ENCODE measurements at places on chromosomes 6 and 20.

GRCh38 chr6:136959471-136959891, 37.4 kb downstream of the SLC35D3 start:
- DNase-seq = no peak

GRCh38 chr6:127120023-127120786, 1.7 kb downstream of the RSPO3 start:
- DNase-seq = no peak

- DNase-seq = no peak
Observed at GRCh38 chr20:31896049-31896448, 25.6 kb downstream of the TTLL9 start.

GRCh38 chr6:158848490-158848895, 29.3 kb upstream of the EZR start:
- DNase-seq = no peak

- DNase-seq = no peak
Observed at GRCh38 chr6:24924580-24925356, 11.0 kb downstream of the RIPOR2 start.

- DNase-seq = no peak
Observed at GRCh38 chr6:74369556-74369993, 673.6 kb downstream of the CD109 start.

GRCh38 chr20:14142964-14143627, 147.8 kb downstream of the MACROD2 start:
- DNase-seq = no peak

GRCh38 chr6:3808759-3809514, 40.2 kb upstream of the FAM50B start:
- no peak for DNase-seq

GRCh38 chr6:148221196-148221979, 121.2 kb upstream of the SASH1 start:
- DNase-seq = no peak

GRCh38 chr6:53492860-53493634, 51.9 kb downstream of the GCLC start:
- peak; percentile 51 for DNase-seq

DNA sequence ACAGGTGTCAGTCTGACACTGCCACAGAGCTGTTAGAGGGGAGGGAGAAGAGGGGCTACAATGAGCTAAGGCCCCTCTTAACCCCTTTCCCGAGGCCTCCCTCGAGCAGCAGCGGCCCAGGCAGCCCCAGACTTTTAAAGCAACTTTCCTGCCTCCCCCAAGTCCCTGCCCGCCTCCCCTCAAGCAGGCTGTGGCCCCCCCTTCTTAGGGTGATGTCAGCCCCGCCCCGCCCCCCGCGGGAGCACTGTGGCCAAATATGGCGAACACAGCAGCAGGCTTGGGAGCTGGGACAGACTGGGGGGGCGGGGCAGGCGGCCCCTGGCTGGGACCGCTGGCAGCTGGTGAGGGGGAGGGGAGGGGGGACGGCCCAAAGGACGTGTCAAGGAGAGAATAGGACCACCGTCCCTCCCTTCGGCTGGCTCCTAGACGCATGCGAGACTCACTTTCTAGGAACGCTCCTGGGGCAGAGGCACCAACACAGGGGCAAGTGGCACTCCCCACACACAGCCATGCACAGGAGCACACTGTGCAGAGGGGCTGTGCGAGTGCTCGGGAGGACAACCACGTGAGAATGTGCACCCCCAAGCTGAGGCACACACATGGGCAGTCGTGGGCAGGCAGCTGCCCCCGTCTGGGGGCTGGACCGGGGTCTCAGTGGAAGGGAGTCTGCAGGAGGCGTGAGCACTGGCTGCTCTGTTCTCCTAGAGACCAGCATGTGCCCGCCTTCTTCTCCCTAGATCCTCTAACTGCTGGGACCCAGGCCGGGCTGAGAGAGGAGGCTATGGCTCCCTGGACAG, 6.7 kb downstream of the TEAD3 start:
- no peak for DNase-seq

- DNase-seq = no peak
Observed at GRCh38 chr6:39530201-39530759, 194.9 kb downstream of the KIF6 start.

DNA sequence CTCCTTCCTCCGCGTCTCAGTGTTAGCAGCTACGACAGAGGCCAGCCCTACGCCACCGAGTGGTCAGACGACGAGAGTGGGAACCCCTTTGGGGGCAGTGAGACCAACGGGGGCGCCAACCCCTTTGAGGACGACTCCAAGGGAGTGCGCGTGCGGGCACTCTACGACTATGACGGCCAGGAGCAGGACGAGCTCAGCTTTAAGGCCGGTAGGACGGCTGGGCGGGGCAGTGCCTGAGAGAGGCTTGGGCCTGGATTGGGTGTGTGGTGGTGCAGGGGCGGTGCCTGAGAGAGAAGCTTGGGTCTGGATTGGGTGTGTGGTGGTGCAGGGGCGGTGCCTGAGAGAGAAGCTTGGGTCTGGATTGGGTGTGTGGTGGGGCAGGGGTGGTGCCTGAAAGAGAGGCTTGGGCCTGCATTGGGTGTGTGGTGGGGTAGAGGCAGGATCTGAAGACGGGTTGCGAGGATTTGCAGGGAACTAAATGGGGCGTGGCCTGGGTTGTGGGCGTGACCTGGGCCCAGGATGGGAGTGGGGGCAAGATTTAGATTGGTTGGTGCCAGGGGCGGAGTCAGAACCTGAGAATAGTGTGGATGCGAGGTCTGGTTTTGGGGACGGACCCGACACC, 24.4 kb downstream of the SPDEF start:
- peak; percentile 24 for DNase-seq

DNA sequence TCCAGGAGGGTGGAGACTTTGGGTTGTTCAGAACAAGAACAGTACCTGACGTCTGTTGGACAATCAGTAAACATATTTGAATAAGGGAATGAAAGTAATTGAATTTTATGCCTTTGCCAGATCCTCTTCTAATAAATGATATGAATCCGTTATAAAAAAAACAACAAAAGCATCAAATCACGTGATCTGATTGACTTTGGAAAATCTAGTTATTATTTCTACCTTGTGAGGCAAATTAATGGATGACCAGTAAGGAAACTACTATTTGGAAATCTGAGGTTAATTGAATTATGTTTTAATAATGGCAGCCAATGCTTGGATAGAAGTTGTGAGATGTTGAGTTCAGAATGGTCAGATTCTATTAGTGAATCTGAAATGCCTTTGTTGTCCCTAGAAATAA, 399.5 kb downstream of the TFAP2B start:
- DNase-seq = no peak

GRCh38 chr6:28355743-28356665, 6.3 kb downstream of the ZKSCAN3 start:
- DNase-seq = peak; percentile 88

- no peak for DNase-seq
Observed at GRCh38 chr20:52601295-52601971, 370.7 kb upstream of the TSHZ2 start.

DNA sequence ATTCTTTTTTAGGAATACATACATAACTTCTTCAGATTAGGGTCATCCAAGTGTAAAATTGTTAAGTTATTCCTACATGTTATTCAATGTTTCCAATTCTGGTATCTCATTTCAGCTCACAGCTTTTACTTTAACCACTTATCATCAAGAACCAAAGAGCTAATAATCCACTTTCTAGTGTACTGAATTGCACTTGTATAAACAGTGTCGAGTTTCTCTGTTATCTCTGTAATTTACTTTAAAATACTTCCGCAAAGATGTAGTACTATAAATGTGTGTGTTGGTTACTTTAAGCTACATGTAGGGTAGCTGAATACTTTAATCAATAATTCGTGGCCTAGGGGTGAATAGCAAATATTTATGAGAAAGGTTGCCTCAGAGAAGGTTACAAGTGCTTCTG, 8.8 kb upstream of the GJA1 start:
- DNase-seq = no peak

DNA sequence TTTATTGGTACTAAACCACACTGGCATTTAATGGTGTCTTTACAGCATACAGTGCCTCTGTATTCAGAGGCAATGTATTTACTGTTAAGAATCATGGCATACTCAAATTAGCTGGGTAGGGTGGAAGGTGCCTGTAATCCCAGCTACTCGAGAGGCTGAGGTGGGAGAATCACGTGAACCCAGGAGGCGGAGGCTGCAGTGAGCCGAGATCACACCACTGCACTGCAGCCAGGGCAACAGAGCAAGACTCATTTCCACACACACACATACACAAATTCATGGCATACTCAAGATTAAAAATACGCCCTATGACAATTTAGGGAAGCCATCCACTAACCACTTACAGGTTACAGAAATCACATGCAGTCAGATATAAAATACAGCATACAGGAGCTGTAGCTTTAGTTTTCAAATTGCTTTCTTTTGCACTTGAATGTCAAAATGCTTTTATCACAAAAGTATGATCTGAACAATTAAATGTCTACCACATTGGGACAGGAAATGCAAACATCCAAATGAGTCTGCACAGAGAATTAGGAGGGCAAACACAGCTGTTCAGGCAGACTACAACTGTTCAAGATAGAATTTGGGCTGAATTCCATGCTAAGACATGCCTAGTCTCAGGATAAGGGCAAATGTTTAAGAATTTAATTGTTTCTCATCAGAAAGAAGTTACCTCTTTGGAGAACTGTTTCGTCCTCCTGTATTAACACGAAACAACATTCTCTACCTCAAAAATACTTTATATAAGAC, 36.4 kb downstream of the CSNK2A1 start:
- no peak for DNase-seq

DNA sequence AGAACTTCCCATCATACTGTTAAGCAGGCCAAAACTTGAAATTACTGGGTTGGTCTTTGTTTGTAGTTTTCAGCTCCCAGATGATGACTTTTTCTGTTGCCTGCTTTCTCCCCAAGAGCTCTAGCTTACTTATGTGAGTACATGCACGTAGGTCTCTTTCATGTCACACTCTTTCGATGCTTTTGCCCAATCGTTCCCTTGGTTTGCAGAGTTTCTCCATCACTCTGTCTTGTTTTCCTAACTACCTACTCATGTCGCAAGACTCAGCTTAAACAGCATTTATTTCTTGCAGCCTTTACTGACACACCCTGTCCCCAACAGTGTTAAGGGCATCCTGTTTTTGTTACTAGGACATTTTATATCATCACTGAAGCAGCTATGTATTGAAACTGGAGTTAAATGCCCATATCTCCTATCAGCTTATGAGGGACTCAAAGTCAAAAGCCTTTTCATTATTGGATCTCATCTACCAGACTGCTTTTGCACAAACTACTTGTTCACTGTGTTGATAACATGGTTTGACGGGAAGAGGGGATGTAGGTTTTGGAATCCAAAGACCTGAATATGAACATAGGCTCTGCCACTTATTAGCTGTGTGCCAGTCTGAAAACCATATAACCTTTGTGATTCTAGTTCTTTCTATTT, 2.9 kb downstream of the ARG1 start:
- DNase-seq = no peak

DNA sequence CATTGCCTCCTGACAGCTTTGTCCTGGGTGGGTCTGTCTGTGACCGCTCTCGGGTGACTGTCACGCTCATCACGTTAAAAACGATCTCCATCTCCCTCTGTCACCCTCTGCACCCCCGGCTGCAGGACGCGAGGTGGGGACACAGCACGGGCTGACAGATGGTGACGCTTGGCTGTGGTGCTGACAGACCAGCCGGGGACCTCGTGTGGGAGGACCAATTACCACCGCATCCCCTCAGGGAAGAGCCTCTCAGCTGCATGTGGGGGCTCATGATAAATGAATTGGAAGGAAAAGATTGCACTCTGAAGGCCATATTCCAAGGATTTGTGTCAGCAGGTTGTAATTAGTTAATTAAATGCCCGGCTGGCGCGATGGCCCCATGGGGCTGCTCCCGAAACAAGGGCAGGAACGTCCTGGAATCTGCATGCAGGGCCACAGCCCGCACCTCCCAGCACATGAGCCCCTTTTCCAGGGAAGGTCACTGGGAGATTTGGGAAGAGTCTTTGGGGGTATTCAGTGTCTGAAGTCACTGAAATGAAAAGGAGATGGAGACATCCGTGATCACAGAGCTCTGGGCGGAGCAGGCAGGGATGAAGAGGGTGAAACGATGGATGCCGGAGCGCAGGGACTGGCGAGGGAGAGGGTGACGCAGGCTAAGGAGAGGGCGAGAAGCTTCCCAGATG, 87.1 kb downstream of the ERMARD start:
- no peak for DNase-seq

DNA sequence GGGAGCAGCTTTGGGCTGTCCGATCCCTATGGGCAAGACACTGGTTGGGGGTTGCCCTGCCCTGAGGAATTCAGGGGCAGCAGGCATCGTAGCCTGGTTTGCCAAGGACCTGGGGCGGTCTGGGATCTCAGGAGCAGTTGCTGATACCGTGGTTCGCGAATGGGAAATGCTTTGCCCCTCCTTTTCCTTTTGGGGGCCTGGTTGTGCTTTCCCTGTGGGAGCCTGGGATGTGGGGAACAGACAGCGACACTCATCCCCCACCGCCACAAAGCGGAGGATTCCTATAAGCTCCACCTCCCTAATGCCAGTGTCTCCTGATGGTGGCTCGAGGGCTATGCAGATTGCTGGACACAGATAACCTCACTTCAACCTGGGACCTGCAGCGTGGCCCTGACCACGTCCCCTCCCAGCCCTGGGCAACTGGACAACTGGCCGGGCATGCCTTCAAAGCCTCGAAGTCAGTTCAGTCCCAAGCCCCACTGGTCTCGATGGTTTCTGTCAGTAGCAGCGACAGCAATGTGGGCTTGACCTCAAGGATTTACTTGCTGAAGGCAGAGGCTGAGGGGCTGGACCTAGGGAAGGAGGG, 3.3 kb downstream of the CEBPB start:
- no peak for DNase-seq

DNA sequence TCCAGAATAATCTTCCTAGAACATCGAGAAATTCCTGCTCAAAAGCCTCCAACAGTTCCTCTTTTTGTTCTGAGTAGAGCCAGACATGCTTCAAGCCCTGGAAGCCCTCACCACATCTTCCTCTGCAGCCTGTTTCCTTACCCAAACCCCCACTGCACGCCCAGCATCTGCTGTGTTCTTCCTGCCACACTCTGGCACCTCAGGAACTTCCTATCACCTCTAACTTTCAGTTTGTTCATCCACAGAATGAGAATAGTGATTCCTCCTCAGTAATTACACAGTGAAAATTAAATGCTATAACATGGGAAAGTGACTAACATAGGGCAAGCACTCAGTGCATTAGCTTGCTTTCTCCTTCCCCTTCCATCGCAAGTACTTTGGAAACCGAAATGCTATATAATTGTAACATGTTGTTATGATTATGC, 26.3 kb downstream of the C6orf89 start:
- peak; percentile 32 for DNase-seq

GRCh38 chr6:85412911-85413430, 36.9 kb upstream of the NT5E start:
- no peak for DNase-seq

GRCh38 chr6:106967936-106968555, 6.5 kb downstream of the CD24 start:
- DNase-seq = no peak
